ENCODE measurements at places on chromosomes 13 and 19.

DNA sequence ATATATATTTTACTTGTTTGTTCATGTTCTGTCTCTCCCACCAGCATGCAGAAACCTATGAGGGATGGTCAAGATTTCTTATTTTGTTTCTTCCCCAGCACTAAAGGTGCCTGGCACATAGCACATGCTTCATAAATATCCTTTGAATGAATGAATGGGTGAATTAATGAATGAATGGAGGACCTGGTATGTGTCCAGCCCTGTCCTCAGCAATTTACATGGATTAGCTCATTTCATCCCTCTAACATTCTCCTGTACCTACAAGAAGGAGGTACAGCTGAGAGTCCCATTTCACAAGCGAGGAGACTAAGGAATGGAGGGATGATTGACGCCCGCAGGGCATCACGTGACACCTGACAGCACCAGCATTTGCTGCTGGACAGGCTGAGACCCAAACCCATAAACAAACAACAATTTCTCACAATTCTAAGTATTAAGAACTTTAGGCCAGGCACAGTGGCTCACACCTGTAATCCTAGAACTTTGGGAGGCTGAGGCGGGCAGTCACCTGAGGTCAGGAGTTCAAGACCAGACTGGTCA is 6.8 kb upstream of the BCAT2 start:
- no peak for DNase-seq

GRCh38 chr13:37615276-37615675 is 16.7 kb upstream of the POSTN start:
- no peak for DNase-seq

DNA sequence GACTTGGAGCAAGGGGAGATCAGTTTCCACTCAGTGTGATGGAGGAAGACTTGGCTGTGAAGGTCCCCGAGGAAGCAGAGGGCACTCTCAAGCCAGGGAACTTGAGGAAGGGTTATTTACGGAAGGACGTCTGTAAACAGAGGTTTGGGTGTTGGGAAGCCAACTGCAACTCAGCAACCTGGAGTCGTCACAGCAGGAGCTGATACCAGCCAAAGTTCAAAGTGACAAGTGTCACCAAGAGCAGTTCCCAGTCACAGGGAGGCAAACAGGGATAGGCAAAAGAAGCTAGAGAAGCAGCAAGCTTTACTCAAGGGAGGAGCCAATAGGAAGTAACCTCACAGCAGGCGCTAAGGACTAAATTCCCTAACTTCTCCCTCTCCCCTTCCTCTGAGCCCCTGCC is 205.5 kb downstream of the EFNB2 start:
- no peak for DNase-seq

- no peak for DNase-seq
These were observed 15.9 kb downstream of the PGLS start for GRCh38 chr19:17527326-17527725.

GRCh38 chr19:33667141-33667650 is 45.4 kb downstream of the CHST8 start:
- no peak for DNase-seq

DNA sequence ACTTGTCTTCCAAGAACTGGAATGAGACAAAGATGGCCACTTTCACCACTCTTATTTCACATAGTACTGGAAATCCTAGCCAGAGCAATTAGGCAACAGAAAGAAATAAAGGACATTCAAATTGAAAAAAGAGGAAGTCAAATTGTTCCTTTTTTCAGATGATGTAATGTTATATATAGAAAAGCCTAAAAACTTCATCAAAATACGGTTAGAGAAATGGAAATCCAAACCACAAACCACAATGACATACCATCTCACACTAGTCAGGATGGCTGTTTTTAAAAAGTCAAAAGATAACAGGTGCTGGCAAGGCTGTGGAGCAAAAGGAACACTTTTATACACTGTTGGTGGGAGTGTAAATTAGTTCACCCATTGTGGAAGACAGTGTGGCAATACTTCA is 113.3 kb upstream of the SPRY2 start:
- DNase-seq, result no peak

- DNase-seq, result no peak
These were observed 118.2 kb upstream of the SLC10A2 start for GRCh38 chr13:103184413-103184812.

- DNase-seq, result peak; percentile 82
These were observed 6.7 kb downstream of the NAPSA start for GRCh38 chr19:50358483-50359327.
